ENCODE measurements at places on chromosomes 3 and 15.

- no peak for DNase-seq
Observed at GRCh38 chr3:67381667-67382272, 272.6 kb downstream of the SUCLG2 start.

DNA sequence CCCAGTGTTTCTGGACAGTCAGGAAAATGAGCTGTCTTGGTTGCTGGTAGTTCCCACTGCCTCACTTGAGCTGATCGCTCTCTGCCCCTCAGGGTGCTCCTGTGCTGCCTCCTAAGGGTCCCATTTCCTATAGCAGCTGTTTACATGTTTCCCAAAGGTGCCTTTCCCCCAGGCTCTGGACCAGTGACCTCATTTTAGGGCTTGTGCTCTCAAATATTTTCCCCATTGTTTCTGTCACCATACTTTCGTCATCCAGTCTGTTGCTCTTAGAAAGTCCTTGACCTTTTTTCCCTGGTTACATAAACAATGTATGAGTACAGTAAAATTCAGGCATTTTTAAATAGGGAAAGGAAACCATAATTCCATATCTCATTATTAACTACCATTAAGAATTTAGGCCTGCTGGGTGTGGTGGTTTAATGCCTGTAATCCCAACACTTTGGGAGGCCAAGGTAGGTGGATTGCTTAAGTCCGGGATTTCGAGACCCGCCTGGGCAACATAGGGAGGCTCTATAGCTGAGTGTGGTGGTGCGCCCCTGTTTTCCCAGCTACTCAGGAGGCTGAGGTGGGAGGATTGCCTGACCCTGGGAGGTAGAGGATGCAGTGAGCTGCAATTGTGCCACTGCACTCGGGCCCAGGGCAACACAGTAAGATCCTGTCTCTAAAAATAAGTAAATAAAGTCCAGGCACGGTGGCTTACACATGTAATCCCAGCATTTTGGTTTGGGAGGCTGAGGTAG, 11.7 kb downstream of the RAD54L2 start:
- DNase-seq = no peak

GRCh38 chr3:125479091-125479490, 40.9 kb downstream of the SNX4 start:
- no peak for DNase-seq

DNA sequence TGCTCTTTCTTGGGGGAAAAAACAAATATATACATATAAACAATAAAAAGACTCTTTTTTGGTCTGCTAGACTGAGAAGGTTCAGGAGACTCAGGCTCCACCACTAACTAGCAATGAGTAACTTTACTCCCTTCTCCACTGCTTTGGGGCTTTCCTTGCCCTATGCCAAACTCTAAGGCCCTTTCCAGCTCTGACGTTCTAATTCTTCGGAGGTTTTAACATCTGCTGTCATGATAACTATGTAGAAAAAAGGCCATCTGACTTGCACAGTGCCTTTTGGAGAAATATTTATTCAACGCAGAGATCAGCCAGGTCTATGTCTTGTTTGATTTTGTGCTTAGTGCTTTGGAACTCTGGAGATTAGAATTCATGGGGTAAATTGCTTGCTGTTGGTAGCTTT, 156.2 kb downstream of the TMCO5A start:
- no peak for DNase-seq

DNA sequence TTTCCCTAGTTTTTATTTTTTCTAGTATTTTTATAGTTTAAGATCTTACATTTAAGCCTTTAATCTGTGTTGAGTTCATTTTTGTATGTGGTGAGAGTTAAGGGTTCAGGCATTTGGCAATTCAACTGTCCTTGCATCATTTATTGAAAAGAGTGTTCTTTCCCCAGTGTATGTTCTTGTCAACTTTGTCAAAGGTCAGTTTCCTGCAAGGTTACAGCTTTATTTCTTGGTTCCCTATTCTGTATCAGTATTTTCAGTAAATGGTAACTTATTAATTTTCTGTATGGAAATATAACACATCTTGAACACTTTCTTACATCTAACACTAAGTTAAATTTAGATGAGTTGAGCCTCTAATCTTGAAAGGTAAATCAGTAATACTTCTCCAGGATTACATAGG, 1770.1 kb downstream of the OTOL1 start:
- no peak for DNase-seq

GRCh38 chr3:43869491-43869890, 178.8 kb downstream of the ABHD5 start:
- DNase-seq = no peak

GRCh38 chr15:77440378-77440999, 19.8 kb downstream of the HMG20A start:
- no peak for DNase-seq

DNA sequence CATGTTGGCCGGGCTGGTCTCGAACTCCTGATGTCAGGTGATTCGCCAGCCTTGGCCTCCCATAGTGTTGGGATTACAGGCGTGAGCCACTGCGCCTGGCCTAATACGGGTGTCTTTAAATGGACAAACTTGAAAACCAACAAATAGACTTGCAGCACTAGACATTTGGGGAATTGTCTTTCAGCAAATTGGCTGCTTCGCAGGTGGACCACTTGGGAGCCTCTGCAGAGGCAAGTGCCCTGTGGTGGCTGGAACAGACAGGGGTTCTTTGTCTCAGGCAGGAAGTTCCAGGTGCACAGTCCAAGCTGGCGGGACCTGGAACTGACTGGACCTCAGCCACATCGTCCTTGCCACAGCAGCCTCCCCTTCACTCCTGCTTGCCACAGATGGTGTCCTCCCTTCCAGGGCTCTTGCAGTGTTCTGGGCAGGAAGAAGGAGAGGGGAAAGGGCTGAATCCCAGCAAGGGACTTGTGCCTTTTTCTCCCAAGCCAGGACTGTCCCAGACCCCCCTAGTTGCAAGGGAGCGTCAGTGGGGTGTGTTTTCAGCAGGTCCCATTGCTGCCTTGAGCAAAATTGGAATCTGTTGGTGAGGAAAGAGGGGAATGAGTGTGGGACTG, 94.3 kb downstream of the TBC1D2B start:
- DNase-seq = no peak

- no peak for DNase-seq
Observed at GRCh38 chr3:20798666-20799065, 612.7 kb upstream of the SGO1 start.

Measured in tibial artery (tissue), 4 donors.